A549 treated with AZD2906 at 1 μM for 4 hours (cell line): ENCODE measurements at places on chromosomes 16 and 17. TPM values are rescaled to one million over a fixed set of nuclear protein-coding genes. Genes with fewer than 3 reads are reported as not detected.

Gene PRSS8
- 1.2 to 1.8 TPM (median 1.4 TPM) in 5 replicates for total RNA-seq

Gene KRT9
- total RNA-seq, result not detected in 5 replicates

Gene CCL8
- total RNA-seq, result not detected in 5 replicates

Gene SBK1
- 0.26 to 0.34 TPM (median 0.29 TPM) in 5 replicates for total RNA-seq

Gene CLDN7
- total RNA-seq, result 2.2 to 3.2 TPM (median 2.9 TPM) in 5 replicates
